ENCODE measurements at places on chromosomes 13 and 19. TPM values are rescaled to one million over a fixed set of nuclear protein-coding genes. Genes with fewer than 3 reads are reported as not detected.

Gene LGALS16
- total RNA-seq: not detected

Gene SERPINE3
- total RNA-seq: not detected

Gene TEX26
- not detected for total RNA-seq

Gene CHAF1A
- total RNA-seq: 7.9 TPM

Gene SHISA2
- 0.51 TPM for total RNA-seq

Gene GRIN2D
- under 0.01 TPM for total RNA-seq

Gene IGFL3
- total RNA-seq: not detected

Gene TEX29
- total RNA-seq: not detected

Gene ZNF536
- not detected for total RNA-seq

Gene CGB2
- not detected for total RNA-seq

Gene CCDC70
- total RNA-seq: not detected

Gene MPHOSPH8
- total RNA-seq: 9.7 TPM

Gene VSTM1
- not detected for total RNA-seq

Gene EHD2
- total RNA-seq: 67.5 TPM

Gene ZNF682
- 2.9 TPM for total RNA-seq

Gene ZNF700
- total RNA-seq: 9.5 TPM

Gene ACP7
- 0.77 TPM for total RNA-seq

Gene MCEMP1
- not detected for total RNA-seq

Gene ATCAY
- total RNA-seq: not detected
